ENCODE measurements at places on chromosomes 12 and 14.

- no peak for DNase-seq
Measured at GRCh38 chr12:57765698-57766463, 997 bp downstream of the CYP27B1 start.

DNA sequence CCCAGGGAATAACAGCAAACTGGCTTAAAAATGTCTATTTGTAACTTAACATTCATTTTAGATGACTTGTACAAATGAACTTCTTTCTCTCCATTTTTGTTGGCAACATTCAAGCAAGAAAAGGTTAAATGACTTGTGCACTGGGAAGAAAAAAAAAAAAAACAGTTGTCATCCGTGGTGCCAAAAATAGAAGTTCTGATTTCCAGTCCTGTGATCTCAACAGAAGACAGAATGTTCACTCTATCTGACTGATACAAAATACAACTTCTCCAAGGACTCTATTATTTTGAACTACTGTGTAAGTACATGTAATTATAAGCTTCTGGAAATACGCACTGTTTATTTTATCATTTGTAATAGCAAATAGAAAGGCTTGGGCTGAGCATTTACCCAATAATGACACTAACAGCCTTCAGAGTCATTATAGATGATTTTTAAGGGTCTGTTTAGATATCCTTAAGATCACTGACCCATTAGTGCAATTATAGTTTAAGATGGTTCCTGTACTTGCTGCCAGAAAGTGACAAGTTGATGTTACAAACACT is 59.9 kb downstream of the LIN7A start:
- DNase-seq = no peak

- no peak for DNase-seq
Measured at GRCh38 chr12:3535431-3535841, 44.4 kb downstream of the PRMT8 start.

- no peak for DNase-seq
Measured at GRCh38 chr12:132909030-132909368, 21.6 kb upstream of the CHFR start.

DNA sequence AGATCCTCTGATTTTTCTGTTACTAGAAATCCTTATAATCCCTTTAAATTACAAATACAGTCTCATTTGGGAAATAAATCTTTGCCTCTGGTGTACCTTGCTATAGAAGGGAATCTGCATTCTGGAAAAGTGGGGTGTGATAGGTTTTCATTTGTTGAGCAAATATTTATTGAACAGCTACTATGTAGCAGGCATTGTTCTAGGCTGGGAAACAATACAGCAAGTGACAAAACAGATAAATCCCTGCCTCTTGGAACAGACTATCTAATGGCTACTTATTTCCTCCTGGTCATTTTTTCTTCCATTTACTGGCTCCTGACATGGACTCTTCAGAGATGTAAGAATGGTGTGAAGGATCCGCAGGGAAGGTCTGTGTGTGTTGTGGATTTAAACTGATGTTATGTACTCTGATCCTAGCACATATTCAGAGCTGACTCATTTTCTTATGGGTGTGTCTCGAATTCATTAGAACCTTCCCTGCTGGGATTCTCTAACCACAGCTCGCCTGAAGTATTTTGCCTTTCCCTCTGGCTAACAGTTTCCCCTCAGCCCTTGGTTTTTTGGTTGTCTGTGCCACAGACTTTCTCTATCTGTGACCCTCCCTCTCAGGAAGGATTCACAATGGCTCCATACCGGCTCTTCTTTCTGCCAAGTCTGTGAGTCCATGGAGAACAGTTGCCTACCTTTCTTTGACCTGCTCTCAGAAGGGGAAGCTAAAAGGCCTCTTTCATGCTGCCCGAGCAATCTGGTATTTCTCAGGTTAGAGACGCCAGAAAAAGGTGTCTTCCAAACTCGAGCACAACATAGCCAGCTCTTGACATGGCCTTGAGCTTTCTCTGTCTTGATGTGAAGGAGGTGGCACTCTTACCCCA is 53.7 kb downstream of the TMTC2 start:
- no peak for DNase-seq
